ENCODE measurements at places on chromosomes 4 and X.

- DNase-seq: no peak
Measured at GRCh38 chr4:10077483-10078335, 38.9 kb downstream of the WDR1 start.

- no peak for DNase-seq
Measured at GRCh38 chrX:82677286-82677685, 830.8 kb upstream of the POU3F4 start.

DNA sequence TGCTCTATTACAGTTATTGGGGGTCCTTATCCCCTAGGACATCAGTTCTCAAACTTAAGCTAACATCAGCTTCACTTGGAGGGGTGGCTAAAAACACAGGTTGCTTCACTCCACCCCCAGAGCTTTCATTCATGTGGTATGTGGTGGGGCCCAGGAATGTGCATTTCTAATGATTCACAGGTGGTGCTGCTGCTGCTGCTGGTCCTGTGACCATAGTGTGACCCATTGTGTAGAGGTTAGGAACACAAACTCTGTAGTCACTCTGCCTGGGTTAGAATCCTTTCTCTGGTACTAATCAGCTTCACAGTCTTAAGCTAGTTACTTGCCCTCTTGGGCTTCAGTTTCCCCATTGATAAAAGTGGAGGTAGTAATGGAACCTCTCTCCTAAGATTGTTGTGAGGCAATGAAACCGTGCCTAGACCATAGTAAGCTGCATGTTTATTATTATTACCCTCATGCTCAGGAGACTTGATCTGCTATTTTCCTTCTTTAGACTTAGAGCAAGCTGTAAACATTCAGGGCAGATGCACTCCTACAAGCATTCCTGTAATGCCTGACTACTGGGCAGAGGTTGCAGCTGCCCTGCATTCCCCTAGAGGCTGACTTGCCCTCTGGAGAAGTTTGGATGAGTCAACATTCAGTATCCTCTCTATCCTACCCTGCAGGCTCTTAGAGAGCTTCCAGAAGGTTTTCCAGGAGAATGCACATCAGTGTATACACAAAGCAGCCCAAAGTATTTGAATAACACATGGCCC lies 94.1 kb upstream of the ACSL4 start:
- DNase-seq: no peak

- no peak for DNase-seq
Measured at GRCh38 chr4:175910700-175911099, 98.6 kb upstream of the GPM6A start.

- no peak for DNase-seq
Measured at GRCh38 chrX:42615161-42615563, 162.8 kb downstream of the PPP1R2C start.

GRCh38 chr4:56788081-56788480 lies 33.4 kb downstream of the SPINK2 start:
- no peak for DNase-seq

GRCh38 chr4:28278676-28279075 lies 1418.0 kb downstream of the STIM2 start:
- DNase-seq: no peak

DNA sequence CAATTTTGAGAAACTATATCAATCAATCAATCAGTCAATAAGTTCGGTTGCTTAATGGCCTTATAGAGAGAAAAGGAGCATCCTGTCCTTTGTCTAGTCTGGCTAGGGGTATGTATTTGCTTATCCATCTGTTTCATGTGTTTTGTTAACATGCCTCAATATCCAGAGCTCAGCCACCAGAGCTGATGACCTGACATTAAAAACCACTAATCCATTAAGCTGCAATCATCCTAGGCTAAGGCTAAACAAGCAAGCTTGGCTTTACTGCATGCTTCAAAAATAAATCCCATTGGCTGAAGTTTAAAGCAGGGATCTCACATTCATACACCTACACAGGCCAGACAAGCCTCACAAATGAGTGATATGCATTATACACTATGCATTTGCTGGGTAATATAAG lies 139.7 kb downstream of the INPP4B start:
- no peak for DNase-seq

Data from activated T-cell treated with anti-CD3 and anti-CD28 coated beads for 48 hours (primary cell).